ENCODE measurements at places on chromosomes 7 and 10.
A peak's percentile ranks its signal among the peaks of the same experiment; 100 is the strongest.

DNA sequence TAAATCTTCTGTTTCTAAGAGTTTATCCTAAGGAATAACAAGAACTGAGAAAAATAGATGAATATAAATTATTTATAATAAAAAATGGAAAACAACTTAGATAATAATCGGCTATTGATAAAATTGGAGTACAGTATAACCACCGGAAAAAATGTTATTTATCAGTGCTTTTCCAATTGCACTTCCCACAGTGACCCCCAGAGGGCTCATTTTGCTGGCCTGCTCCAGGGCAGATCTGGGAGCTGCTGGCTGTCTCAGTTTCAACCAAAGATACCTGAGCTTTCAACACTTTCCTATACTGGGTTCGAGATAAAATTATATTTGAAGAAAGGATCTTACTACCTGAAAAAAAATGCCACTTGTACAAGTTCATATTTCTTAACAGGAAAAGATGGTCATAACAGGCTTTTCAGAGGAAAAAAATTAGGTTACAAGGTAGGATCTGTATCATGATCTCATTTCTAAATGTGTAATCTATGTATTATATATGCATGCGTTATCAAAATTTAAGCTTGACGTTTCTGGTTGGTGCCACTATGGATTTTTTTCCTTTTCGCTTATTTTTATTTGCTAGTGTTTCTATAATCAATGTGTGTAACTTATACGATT is 165.7 kb downstream of the NPSR1 start:
- peak; percentile 21 for DNase-seq
- H3K4me1 ChIP-seq, result no peaks in the 10 kb centered on the region
- H3K27me3 ChIP-seq, result peaks cover 4% of the 10 kb centered on the region
- H3K27ac ChIP-seq, result no peak overlapping the region
- H3K36me3 ChIP-seq, result no peaks in the 10 kb centered on the region

GRCh38 chr10:4532467-4532866 is 293.5 kb upstream of the AKR1E2 start:
- H3K27ac ChIP-seq, result no peak overlapping the region
- H3K36me3 ChIP-seq, result no peaks in the 10 kb centered on the region
- H3K4me3 ChIP-seq, result no peak overlapping the region
- H3K27me3 ChIP-seq, result peaks cover 2% of the 10 kb centered on the region
- DNase-seq, result no peak

- peaks cover 32% of the 10 kb centered on the region for H3K4me1 ChIP-seq
- H3K36me3 ChIP-seq, result no peaks in the 10 kb centered on the region
- peak overlapping the region; percentile 88 for H3K4me3 ChIP-seq
- peak overlapping the region; percentile 89 for H3K27ac ChIP-seq
These were observed 1.2 kb upstream of the ITGB1 start for GRCh38 chr10:32959006-32959920.

DNA sequence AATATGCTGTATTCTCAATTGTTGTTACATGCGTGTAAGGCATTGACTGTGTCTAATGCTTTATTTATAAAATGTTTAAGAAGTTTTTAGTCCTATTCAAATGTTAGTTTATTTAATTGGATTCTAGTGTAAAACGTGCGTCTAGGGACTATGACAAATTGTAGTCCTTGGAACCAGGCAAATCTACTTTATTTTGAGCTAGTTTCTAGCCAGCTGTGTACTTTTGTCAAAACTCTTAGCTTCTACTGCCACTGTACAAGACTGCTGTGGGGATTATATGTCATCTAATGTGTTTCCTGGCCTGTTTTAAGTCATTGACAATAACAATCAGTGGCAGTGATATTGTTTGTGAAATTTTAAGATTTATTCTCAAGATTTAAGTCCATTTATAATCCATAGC is 220.5 kb upstream of the SEMA3D start:
- H3K4me1 ChIP-seq, result no peaks in the 10 kb centered on the region
- DNase-seq, result no peak
- H3K4me3 ChIP-seq, result no peak overlapping the region
- H3K27me3 ChIP-seq, result no peaks in the 10 kb centered on the region
- no peak overlapping the region for H3K27ac ChIP-seq
- no peaks in the 10 kb centered on the region for H3K36me3 ChIP-seq

GRCh38 chr10:118956802-118957442 is 72.6 kb upstream of the NANOS1 start:
- DNase-seq, result no peak
- peaks cover 3% of the 10 kb centered on the region for H3K4me1 ChIP-seq
- H3K36me3 ChIP-seq, result no peaks in the 10 kb centered on the region
- no peak overlapping the region for H3K4me3 ChIP-seq

GRCh38 chr7:73931502-73931901 is 70.5 kb downstream of the TMEM270 start:
- no peaks in the 10 kb centered on the region for H3K36me3 ChIP-seq
- no peak overlapping the region for H3K27ac ChIP-seq
- no peaks in the 10 kb centered on the region for H3K27me3 ChIP-seq
- no peak for DNase-seq

- H3K4me3 ChIP-seq, result peak within 1 kb of the TSS; percentile 99
- no peaks in the 10 kb centered on the region for H3K27me3 ChIP-seq
- peaks cover 37% of the 10 kb centered on the region for H3K4me1 ChIP-seq
- peak; percentile 99 for DNase-seq
- H3K27ac ChIP-seq, result peak within 1 kb of the TSS; percentile 98
These were observed at the start of gene SHOC2 for GRCh38 chr10:110919349-110919931. SHOC2 (plus strand) TSS chr10:110919604; CDS start chr10:110964359, 44,755 bp downstream.

- no peak for DNase-seq
- H3K27ac ChIP-seq, result no peak overlapping the region
- no peaks in the 10 kb centered on the region for H3K27me3 ChIP-seq
- H3K4me1 ChIP-seq, result no peaks in the 10 kb centered on the region
- H3K36me3 ChIP-seq, result no peaks in the 10 kb centered on the region
These were observed 23.2 kb upstream of the SEMA3E start for GRCh38 chr7:83672157-83672556.

GRCh38 chr7:122262246-122262645 is 42.3 kb downstream of the FEZF1 start:
- H3K4me3 ChIP-seq, result no peak overlapping the region
- no peaks in the 10 kb centered on the region for H3K4me1 ChIP-seq
- no peaks in the 10 kb centered on the region for H3K27me3 ChIP-seq
- H3K36me3 ChIP-seq, result no peaks in the 10 kb centered on the region
- no peak for DNase-seq
- no peak overlapping the region for H3K27ac ChIP-seq

DNA sequence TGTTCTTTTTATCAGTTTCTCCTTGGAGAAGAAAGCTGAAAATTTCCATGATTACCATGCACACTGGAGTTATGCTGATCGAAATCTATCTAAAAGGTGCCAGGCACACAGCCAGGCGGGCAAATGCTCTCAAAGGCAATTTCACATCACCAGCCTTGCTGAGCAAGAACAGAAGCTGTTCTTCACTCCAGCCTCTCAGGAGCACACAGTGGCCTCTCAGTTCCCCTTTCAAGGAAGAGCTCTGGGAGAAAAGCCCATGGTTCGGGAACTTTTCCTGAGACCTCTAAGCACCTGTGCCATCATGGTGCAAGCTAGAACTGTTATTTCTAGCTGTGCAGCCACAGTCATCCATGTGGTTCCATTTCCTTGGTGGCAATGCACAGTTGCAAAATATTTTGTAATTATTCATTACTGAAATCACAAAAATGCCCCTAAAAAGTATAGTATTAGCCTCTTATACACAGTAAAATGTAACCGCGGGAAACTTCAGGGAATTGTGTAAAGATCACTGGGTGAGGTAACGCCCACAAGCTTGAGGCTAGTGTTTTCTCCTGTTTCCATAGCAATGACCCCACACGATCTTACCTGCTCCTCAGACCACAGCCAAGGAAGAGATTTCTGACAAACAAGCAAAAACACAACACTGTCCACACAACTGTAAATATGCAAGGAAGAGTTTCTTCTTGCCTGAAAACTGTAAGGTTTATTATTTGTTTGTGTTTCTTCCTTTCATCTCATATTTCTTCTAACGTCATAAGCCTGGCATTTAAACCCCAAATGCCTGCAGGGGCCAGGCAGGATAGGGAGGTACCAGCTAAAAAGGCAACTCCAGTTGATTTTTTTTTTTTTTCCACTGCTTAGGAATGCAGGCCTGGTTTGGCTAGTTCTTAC is 121.2 kb downstream of the FAM107B start:
- DNase-seq, result no peak
- H3K27ac ChIP-seq, result peak overlapping the region; percentile 74
- H3K36me3 ChIP-seq, result peaks cover 3% of the 10 kb centered on the region
- peak overlapping the region; percentile 70 for H3K4me3 ChIP-seq
- peaks cover 78% of the 10 kb centered on the region for H3K4me1 ChIP-seq
- peaks cover 3% of the 10 kb centered on the region for H3K27me3 ChIP-seq

GRCh38 chr7:87091487-87092066 is 32.1 kb upstream of the ELAPOR2 start:
- H3K27me3 ChIP-seq, result peaks cover 5% of the 10 kb centered on the region
- DNase-seq, result no peak
- H3K4me1 ChIP-seq, result no peaks in the 10 kb centered on the region
- no peaks in the 10 kb centered on the region for H3K36me3 ChIP-seq
- no peak overlapping the region for H3K27ac ChIP-seq

GRCh38 chr10:83625831-83626360 is 513.4 kb upstream of the GHITM start:
- H3K27ac ChIP-seq, result no peak overlapping the region
- no peak overlapping the region for H3K4me3 ChIP-seq
- no peaks in the 10 kb centered on the region for H3K4me1 ChIP-seq
- H3K36me3 ChIP-seq, result no peaks in the 10 kb centered on the region

- no peak overlapping the region for H3K27ac ChIP-seq
- DNase-seq, result no peak
- no peaks in the 10 kb centered on the region for H3K36me3 ChIP-seq
- H3K27me3 ChIP-seq, result no peaks in the 10 kb centered on the region
- no peak overlapping the region for H3K4me3 ChIP-seq
These were observed 48.2 kb upstream of the CREB5 start for GRCh38 chr7:28364082-28364481.

GRCh38 chr10:52668024-52668423 is 104.6 kb downstream of the MBL2 start:
- no peaks in the 10 kb centered on the region for H3K27me3 ChIP-seq
- no peaks in the 10 kb centered on the region for H3K4me1 ChIP-seq
- no peak for DNase-seq
- no peaks in the 10 kb centered on the region for H3K36me3 ChIP-seq

DNA sequence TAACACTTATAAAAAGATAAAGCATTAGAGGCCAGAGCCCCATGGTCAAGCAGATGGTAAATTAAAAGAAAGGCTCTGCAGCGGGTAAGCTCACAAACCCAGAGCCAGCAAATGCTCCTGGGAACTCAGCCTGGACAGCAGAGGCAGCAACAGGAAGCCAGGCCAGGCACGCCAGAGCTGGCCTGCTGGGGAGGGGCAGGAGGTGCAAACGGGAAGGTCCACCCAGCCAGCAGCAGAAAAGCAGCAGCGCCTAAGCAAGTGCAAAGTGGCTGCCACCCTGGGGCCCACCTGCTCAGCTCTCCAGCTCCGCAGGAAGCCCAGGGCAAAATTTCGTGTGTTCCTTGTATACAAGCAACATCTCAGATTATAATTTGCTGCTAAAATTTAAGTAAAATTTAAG is 82.7 kb upstream of the GPR22 start:
- H3K4me3 ChIP-seq, result no peak overlapping the region
- H3K27ac ChIP-seq, result no peak overlapping the region
- no peaks in the 10 kb centered on the region for H3K36me3 ChIP-seq
- no peaks in the 10 kb centered on the region for H3K27me3 ChIP-seq
- H3K4me1 ChIP-seq, result peaks cover 1% of the 10 kb centered on the region

GRCh38 chr10:73731588-73732375 is 12.4 kb upstream of the SEC24C start:
- DNase-seq, result no peak
- H3K27me3 ChIP-seq, result no peaks in the 10 kb centered on the region
- peaks cover 10% of the 10 kb centered on the region for H3K36me3 ChIP-seq
- H3K4me3 ChIP-seq, result peak overlapping the region; percentile 63
- peaks cover 4% of the 10 kb centered on the region for H3K4me1 ChIP-seq

DNA sequence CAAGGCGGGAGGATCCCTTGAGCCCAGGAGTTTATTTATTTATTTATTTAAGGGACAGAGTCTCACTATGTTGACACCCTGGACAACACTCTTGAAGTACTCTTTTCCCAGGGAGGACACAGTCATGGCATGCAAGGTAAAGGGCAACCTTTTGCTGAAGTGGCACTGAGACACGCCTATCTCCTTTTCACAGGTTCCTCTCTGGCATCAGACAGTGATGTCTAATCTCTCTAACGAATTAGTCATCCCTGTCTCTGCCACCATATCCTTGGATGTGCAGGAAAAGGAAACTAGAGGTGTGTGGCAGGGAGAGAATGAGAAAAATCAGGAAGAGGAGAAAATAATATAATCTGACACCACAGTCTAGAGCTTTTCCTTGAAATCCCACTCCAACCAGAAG is 19.5 kb downstream of the CPVL start:
- no peaks in the 10 kb centered on the region for H3K36me3 ChIP-seq
- H3K4me3 ChIP-seq, result no peak overlapping the region
- peaks cover 6% of the 10 kb centered on the region for H3K27me3 ChIP-seq
- no peaks in the 10 kb centered on the region for H3K4me1 ChIP-seq
- H3K27ac ChIP-seq, result no peak overlapping the region

DNA sequence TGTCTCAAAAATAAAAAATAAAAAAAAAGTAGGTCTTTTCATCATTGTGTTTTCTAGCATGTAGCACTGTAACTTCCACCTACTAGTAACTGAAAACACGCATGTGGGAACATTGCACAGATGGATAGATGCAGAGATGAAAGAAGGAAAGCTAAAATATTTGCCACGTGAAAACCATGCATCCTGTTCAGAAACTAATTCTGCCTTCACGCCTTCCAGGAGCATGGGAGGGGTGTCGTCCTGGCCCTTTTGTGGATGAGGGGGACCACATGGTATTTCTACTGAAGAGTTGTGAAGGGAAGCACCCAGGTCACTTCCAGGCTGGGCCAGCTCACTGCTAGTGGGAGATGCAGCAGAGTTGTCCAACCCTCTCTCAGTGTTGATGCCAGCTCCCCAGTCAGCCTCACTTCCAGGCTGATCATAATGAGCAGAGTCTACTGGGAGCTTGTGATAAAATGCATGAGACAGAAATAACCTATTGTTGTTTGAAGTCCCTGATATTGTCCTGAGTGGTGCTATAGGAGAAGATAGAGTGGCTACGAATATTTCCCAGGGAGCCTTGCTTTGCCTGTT is 287.1 kb upstream of the CELF2 start:
- no peak for DNase-seq
- H3K36me3 ChIP-seq, result no peaks in the 10 kb centered on the region
- H3K27ac ChIP-seq, result no peak overlapping the region
- no peaks in the 10 kb centered on the region for H3K4me1 ChIP-seq

- no peak for DNase-seq
- H3K4me1 ChIP-seq, result peaks cover 22% of the 10 kb centered on the region
- H3K36me3 ChIP-seq, result no peaks in the 10 kb centered on the region
- peak overlapping the region; percentile 67 for H3K4me3 ChIP-seq
- peak overlapping the region; percentile 12 for H3K27ac ChIP-seq
These were observed 32.7 kb upstream of the NPVF start for GRCh38 chr7:25260862-25261494.

- DNase-seq, result no peak
- H3K36me3 ChIP-seq, result no peaks in the 10 kb centered on the region
- H3K4me1 ChIP-seq, result no peaks in the 10 kb centered on the region
These were observed 142.5 kb upstream of the PPP2R2D start for GRCh38 chr10:131758062-131758938.

DNA sequence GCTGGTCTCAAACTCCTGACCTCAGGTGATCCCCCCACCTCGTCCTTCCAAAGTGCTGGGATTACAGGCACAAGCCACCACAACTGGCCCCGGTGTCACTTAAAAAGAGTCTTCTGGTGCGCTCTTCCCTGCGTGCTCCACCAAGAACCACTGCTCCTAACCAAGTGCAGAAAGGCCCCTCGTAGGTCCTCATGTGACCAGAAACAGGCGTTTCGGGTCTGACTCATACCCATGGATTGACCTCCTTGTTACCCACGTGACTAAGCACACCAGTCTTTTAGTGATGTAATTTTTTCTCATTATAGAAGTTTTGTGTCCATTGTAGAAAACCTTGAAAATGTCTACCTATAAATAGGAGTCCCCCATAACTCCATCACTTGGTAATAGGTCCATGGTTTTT is 13.9 kb downstream of the FKBP6 start:
- H3K4me1 ChIP-seq, result no peaks in the 10 kb centered on the region
- H3K4me3 ChIP-seq, result no peak overlapping the region
- no peaks in the 10 kb centered on the region for H3K36me3 ChIP-seq
- H3K27ac ChIP-seq, result no peak overlapping the region
- no peaks in the 10 kb centered on the region for H3K27me3 ChIP-seq
